Peyer's patch (tissue), 4 donors: ENCODE measurements at places on chromosomes 7 and 10.
A peak's percentile ranks its signal among the peaks of the same experiment; 100 is the strongest.

DNA sequence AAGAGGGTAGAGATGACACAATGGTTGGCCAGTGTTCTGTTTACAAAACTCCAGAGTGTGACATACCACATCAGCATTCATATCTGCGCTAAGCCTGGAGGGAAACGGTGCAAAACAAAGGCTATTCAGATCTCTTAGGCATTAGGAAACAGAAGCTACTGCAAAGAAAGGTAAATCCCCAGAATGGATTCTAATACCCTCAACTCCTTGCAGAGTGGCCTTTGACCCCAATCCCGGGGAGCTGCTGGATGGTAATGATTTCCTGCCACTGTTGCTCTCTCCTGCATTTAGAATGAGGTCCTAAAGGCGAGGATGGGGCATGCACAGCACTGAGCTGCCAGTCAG lies 65.2 kb downstream of the AOAH start:
- no peak for DNase-seq

DNA sequence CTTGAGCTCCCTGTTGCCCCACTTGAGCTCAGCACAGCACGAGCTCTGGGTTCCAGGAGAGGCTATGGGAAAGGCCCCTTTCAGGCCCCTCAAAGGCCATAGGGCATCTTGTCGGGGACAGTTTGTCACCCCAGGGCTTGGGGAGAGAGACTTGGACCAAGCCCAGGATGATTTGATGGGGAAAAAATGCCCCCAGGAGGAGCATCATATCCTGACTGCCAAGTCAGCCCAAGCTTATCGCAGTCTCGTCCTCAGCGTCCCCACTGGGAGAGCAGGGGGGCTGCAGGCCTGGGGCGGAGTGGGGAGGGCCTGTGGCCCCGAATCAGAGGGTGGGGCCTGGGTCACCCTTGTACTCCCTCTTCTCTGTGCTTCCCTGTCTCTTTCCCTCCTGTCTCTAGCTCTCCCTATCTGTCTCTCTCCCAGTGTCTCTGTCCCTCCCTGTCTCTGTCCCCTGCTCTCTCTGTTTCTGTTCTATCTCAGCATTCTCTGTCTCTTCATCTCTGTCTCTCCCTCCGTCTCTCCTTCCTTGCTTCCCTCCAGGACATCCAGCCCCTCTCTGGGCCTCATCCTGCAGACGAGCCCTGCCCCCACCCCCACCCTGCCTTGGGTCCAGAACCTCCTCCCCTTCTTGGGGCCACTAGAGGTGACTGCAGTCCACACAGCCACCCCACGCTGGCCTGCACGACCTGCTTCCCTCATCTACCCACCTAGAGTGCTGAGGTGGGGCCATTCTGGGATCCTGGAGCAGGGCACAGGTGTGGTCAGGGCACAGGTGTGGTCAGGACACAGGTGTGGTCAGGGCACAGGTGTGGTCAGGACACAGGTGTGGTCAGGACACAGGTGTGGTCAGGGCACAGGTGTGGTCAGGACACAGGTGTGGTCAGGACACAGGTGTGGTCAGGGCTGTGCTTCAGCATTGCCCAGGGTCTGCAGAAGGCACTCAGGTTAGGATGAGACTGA lies 17.3 kb upstream of the GRIFIN start:
- DNase-seq, result peak; percentile 44

- DNase-seq, result no peak
Observed at GRCh38 chr7:97770850-97771249, 39.0 kb downstream of the TAC1 start.

DNA sequence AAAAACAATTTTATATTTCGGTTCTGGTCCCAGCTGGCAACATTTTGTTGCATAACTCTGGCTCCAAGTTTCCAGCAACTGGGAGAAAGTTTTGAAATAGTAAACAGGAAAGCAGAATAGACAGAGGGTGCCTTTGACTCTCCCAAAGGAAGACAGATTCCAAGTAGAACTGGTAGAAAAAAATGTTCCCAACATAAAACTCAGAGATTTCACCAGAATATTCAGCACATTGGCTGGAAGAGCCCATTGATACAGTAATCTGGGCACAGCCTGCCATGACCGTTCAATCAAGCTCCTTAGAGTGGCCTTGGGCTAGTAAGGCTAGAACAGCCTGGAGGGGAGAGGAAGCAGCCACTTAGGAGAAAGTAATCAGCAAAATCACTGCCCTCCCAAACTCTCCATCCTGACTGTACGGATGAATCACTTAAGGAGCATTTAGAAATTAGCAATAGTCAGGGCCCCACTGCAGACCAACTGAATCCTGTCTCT lies 120.4 kb downstream of the CUBN start:
- no peak for DNase-seq

GRCh38 chr10:11446864-11447263 lies 164.6 kb downstream of the USP6NL start:
- no peak for DNase-seq

DNA sequence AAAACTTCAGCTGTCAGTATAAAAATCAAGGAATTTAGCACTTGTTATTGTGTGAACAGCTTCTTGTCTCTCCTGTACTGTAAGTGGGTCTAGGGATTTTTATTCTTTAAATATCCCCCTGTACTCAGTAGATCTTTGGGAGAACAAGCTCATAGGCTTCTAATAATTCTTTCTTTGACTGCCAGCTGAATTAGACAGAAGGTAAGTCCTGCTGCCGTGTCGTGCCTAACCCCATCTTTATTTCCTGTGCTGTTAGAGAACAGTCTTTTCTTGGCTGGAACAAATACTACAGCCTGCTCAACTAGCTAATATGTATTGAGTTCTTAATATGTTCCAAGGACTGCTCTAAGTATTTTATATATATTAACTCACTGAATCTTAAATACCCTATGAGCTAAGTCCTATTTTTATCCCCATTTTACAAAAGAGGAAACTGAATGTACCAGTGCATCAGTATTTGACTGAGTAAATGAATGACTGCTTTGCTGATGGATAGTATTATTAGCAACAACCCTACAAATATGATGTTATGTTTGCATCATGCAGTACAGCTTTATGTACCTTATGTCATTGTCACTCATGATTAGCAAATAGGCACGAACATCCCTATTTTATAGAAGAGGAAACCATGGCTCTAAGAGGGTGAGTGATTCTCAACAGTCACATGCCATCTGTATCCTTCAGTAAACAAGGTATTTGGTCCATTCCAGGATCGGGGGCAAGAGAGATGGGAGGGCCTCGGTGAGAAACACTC lies 5.5 kb upstream of the DUSP5 start:
- no peak for DNase-seq

DNA sequence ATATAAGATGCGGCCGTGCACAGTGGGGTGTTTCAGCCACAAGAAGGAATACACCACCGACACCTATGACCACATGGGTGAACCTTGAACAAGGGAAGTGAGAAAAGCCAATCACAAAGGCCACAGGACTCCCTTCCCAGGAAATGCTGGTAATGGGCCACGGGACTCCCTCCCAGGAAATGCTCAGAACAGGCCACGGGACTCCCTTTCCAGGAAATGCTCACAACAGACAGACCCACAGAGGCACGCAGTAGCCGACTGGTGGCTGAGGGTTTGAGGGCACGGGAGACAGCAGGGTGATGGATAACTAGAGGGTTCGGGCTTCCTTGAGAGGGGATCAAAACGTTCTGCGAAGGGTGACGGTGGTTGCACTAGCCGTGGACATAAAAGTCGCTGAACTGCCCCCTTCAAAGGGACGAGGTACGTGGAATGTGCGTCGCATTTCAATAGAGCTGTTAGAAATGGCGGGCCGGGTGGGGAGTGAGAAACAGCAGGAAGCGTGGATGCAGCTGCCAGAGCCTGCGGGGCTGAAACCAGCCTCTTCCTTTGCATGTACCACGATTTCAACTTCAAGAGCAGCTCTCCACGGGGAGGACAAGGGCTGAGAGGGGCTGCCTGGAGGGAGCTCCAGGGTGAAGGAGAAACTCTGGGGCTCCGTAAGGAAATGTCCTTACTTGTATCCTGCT lies 274.0 kb downstream of the ELFN1 start:
- DNase-seq, result peak; percentile 42

DNA sequence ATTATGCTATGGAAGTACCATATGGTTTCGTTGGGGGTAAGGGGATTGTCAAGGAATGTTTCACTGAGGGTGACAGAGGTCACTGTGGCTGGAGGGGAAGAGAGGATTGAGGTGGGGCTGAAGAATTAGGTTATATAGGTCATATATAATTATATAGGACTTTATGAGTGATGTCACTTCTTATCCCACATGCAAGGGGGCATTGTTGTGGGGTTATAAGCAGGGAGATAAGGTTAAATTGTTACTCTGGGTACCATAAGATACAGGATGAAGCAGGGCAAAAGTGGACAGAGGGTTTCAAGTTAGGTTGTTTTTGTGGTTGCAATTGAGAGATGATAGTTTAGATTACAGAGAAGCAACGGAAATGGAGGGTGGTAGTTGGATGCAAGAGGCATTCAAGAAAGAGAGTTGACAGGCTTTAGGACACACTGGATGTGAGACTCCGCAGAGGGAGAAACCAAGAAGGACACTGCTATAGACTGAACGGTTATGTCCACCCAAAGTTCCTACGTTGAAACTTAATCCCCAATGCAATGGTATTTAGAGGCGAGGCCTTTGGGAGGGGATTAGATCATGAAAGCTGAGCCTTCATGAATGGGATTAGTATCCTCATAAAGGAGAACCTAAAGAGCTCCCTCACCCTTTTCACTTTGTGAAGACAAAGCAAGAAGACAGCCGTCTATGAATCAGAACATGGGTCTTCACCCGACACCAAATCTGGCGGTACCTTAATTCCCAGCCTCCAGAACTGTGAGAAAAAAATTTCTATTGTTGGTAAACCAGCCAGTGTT lies 7.0 kb upstream of the PRR15 start:
- DNase-seq, result no peak

DNA sequence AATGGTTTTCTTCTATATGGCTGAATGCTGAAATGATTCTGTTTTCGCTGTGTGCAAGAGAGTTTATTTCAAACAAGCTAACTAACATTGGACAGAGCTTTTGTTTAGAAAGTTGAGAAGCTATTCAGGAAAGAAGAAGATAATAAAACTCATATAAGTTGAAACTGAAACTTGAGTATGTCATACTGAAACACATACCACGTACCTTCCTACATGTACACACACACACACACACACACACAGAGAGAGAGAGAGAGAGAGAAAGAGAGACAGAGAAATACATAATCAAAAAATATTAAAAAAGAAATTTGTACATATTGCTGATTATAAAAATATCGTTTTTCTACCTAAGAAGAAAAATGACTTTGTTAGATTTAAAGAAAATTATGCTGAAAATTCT lies 561.9 kb upstream of the KCND2 start:
- no peak for DNase-seq

GRCh38 chr10:89399956-89400355 lies 7.5 kb downstream of the IFIT1 start:
- DNase-seq, result no peak

- DNase-seq, result no peak
Observed at GRCh38 chr7:36047091-36047658, 105.9 kb upstream of the EEPD1 start.

DNA sequence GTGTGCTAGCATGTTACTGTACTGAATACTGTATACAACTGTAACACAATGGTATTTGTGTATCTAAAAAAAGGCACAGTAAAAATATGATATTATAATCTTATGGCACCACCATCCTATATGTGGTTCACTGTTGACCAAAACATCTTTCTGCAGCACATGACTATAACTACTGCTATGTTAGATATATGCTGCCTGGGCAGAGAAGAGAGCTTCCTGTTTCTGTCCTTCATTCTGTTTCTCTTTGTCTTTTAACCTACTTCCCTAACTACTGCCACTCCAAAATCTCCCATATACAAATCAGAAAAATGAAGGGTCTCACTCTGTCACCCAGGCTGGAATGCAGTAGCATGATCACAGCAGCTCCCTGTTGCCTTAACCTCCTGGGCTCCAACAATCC lies 8.8 kb upstream of the FGL2 start:
- no peak for DNase-seq

- DNase-seq, result no peak
Observed at GRCh38 chr7:69166979-69167516, 431.2 kb upstream of the AUTS2 start.

DNA sequence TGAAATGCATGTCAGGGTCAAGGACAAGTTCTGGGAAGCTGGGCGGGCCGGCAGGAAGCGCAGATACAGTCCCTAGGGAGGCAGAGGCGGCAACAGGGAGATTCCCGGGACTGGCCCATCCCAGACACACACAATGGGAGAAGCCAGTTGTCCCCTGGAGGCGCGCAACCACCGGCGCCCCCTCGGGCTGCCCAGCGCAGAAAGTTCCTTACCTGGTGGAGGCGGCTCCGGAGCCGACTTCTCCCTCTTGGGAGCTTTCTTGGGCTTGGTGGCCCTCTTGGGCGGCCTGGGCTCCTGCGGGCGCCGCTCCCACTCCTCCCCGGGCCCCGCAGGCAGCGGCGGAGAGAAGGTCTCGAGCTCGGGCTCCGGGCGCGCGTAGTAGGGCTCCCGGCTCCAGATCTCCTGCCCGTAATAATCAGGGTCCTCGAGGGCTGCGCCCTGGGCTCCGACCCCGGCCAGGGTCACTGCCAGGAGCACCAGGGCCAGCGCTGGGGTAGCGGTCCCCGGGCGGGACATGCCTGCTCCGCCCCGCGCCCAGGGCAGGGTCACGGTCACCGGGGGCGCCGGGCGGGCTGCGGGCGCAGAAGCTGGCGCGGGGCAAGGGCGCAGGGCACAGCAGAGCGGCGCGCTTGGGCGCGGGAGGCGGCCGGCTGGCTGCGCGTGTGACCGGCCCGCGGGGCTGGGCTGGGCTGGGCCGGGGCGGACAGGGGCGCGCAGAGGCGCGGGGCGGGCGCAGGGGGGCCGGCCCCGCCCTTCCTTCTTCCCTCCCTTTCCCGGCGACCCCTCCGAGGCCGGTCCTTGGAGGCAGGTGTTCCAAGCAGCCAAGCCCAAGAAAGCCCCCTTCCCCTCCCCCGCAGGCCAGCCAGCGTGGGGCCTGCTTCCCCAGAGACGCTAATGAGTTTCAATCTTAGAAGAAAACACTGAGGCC lies at the start of gene CPXM2:
Gene CPXM2 (minus strand): TSS at position 664 of the 928 bp plus-strand sequence. CDS start 148 bp downstream, at position 516.
- peak; percentile 48 for DNase-seq

DNA sequence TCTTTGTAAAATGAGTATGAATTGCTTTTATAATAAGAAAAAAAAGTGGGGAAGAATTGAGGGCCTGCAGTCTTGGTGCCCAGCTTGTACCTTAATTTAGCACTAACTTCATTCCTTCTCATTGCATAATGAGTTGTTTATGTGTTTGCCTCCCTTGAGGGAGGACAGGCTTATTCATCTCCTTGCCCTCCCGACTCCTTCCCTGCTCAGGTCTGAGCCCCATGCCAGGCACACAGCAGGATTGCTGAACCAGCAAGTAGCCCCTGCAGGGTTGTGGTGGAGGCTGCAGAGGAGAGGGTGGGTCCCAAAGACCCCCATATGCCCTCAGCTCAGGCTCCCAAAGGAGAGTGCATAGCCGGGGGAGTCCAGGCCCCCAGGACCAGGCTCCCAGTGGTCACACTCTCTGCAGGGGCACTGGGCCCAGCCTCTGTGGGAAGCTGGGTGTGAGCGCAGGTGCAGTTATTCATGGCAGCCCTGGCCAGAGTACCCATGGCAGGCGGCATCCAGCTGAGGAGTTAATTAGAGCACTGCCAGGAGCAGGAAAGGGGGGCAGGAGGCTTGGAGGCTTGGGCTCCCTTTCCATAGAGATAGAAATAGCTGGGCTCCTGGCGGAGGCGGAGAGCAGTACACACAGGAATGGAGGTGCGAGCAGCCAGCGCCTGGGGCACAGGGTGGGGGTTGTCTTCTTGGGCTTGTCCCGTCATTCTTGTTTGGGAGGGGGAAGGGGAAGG lies 28.2 kb upstream of the GOLGA7B start:
- DNase-seq, result no peak

- DNase-seq, result peak; percentile 13
Observed at GRCh38 chr7:119724041-119724792, 548.8 kb upstream of the KCND2 start.

- no peak for DNase-seq
Observed at GRCh38 chr10:6817770-6818169, 237.7 kb upstream of the PRKCQ start.

GRCh38 chr7:100367251-100367620 lies 6.1 kb upstream of the PILRA start:
- no peak for DNase-seq
